Vagina (tissue), 2 donors: ENCODE measurements at places on chromosomes 6 and 20.
A peak's percentile ranks its signal among the peaks of the same experiment; 100 is the strongest.

- H3K4me3 ChIP-seq = no peak overlapping the region
- no peak overlapping the region for H3K27ac ChIP-seq
- no peaks in the 10 kb centered on the region for H3K36me3 ChIP-seq
- H3K4me1 ChIP-seq = no peaks in the 10 kb centered on the region
Observed at GRCh38 chr6:107730106-107730505, 94.0 kb downstream of the SCML4 start.

DNA sequence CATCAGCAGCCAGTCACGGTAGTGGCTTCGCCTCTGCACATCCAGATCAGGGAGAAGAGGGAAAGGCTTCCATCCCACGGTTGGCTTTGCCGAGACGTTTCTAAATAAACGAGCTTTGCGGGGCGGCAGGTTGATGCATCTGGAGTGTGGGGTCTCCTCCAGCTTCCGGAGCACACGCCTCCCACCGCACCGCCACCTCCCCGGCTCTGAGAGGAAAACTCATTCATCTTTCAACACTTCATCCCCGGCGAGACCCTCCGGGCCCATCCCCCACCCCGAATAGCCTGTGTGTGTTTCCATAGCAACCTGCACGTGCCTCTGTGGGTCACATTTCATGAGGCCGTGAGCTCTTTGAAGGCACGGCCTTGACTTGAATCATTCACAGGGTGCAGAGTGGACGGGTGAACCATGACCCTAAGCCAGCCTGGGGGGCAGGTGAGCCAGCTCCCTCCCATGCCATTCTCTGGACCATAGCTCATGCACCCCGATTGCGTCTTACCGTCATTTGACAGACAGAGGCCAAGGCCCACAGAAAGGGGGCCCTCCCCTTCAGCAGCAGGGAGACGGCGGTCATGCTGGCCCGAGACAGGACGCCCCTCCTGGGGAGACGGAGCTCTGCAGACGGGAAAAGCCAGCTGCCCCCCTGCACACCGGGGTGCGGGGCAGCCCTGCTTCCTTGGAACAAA is 16.2 kb upstream of the CHRNA4 start:
- H3K27ac ChIP-seq = no peak overlapping the region
- DNase-seq = no peak
- no peaks in the 10 kb centered on the region for H3K36me3 ChIP-seq
- H3K27me3 ChIP-seq = no peaks in the 10 kb centered on the region

GRCh38 chr6:150126641-150127291 is 16.1 kb upstream of the PPP1R14C start:
- no peak overlapping the region for H3K27ac ChIP-seq
- H3K36me3 ChIP-seq = no peaks in the 10 kb centered on the region
- H3K27me3 ChIP-seq = no peaks in the 10 kb centered on the region
- no peak overlapping the region for H3K4me3 ChIP-seq
- DNase-seq = no peak

DNA sequence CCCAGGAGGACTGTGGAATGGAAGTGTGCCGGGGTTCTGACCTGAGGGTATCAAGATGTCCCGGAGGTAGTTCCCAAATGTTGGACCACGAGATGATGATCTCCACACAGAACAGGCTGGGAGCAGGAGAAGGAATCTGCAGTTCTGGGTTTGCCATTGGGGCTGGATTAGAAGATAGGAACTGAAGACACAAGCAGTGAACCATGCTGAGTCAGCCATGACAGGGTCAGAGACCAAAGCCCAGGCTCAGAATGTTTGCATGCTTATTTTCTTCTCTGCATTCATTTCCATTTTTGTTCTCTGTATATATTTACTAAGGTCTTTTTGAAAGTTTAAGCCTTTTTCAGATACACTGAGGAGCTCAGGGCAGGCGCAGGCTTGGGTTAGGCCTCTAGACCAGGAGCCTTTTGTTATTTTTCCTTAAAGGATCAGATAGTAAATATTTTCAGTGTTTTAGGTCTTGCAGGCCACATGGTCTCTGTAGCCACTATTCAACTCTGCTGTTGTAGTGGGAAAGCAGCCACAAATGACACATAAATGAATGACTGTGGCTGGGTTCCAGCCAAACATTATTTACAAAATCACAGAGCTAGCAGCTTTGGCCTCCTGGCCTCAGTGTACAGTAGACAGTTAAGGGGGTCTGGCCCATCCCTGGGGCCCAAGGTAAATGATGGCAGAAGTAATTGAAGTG is 28.5 kb downstream of the SLC35D3 start:
- no peak overlapping the region for H3K27ac ChIP-seq
- H3K4me1 ChIP-seq = no peaks in the 10 kb centered on the region
- H3K27me3 ChIP-seq = no peaks in the 10 kb centered on the region
- H3K4me3 ChIP-seq = no peak overlapping the region
- no peak for DNase-seq

DNA sequence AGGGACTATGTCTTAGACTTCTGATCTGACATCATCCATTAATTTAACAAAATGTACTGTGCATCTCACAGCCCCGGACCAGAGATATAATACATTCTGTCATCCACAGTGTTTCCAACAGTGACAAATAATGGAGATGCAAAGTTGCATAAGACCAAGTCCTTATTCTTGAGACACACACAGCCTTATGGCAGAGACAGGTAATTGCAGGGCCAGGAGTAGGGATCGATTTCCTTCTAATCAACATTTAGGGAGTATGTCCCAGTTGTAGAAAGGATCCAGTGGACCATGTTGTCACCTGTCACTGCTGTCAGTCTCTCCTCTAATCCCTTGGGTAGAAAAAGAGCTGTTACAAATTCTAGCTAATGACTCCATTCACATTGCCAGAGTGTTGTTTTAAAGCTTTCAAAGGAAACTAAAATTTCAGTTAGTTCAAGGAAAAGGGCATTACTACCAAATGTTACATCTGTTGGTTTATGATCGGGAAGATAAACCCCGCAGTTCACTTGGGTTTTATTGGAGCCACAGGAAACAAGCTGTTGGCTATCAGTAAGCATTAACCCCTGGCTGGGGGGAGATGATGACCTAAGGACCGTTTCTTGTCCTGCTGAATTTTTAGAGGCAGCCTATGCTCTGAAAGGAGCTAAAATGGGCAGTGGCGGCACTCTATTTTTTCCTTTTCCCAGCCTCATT is 111.4 kb upstream of the ATXN1 start:
- no peak overlapping the region for H3K27ac ChIP-seq
- no peaks in the 10 kb centered on the region for H3K27me3 ChIP-seq
- H3K4me3 ChIP-seq = no peak overlapping the region
- no peak for DNase-seq

- H3K27ac ChIP-seq = no peak overlapping the region
- no peaks in the 10 kb centered on the region for H3K4me1 ChIP-seq
- H3K36me3 ChIP-seq = no peaks in the 10 kb centered on the region
- H3K27me3 ChIP-seq = no peaks in the 10 kb centered on the region
- H3K4me3 ChIP-seq = no peak overlapping the region
- no peak for DNase-seq
Observed at GRCh38 chr6:110950440-110950839, 8.1 kb upstream of the GTF3C6 start.

GRCh38 chr6:100482698-100483097 is 18.0 kb upstream of the SIM1 start:
- H3K36me3 ChIP-seq = no peaks in the 10 kb centered on the region
- no peak overlapping the region for H3K4me3 ChIP-seq
- no peaks in the 10 kb centered on the region for H3K27me3 ChIP-seq
- no peak overlapping the region for H3K27ac ChIP-seq
- no peaks in the 10 kb centered on the region for H3K4me1 ChIP-seq
- DNase-seq = no peak

DNA sequence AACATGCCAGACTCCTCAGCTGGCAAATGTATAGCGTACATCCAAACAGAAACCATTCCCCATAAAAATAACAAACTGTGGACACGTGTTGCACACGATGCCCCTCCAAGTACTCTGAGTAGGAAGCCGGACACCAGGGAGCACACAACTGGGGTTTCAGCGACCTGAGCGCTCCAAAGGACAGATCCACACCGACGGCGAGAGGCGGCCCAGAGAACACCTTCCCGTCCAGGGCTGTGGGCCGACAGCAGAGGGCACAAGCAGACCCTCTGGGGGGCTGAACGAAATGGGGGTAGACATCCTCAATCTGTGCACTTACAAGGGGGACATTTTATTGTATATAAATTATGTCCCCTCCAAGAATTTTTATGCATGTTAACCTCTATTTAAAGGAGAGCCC is 24.7 kb downstream of the TAF4 start:
- H3K27ac ChIP-seq = no peak overlapping the region
- H3K4me1 ChIP-seq = peaks cover 23% of the 10 kb centered on the region
- H3K36me3 ChIP-seq = no peaks in the 10 kb centered on the region
- DNase-seq = no peak
- H3K4me3 ChIP-seq = no peak overlapping the region

- no peaks in the 10 kb centered on the region for H3K36me3 ChIP-seq
- no peaks in the 10 kb centered on the region for H3K4me1 ChIP-seq
- H3K27me3 ChIP-seq = no peaks in the 10 kb centered on the region
- no peak overlapping the region for H3K4me3 ChIP-seq
- DNase-seq = no peak
Observed at GRCh38 chr6:14396826-14397517, 279.4 kb downstream of the CD83 start.

- H3K27me3 ChIP-seq = no peaks in the 10 kb centered on the region
- H3K4me3 ChIP-seq = no peak overlapping the region
- no peak for DNase-seq
- no peaks in the 10 kb centered on the region for H3K36me3 ChIP-seq
Observed at GRCh38 chr6:22613695-22614094, 44.3 kb downstream of the HDGFL1 start.

DNA sequence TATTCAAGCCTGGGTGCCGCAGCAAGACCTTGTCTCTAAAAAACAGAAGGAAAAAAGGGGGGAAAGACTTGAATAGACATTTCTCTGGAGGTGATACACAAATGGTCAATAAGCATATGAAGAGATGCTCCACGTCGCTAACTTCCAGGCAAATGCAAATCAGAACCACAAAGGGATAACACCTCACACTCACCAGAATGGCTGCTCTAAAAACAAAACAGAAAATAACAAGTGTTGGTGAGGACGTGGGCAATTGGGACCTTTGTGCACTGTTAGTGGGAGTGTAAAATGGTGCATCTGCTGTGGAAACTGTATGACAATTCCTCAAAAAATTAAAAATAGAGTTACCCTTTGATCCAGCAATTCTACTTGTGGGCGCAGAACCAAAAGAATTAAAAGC is 48.4 kb upstream of the TULP1 start:
- H3K27me3 ChIP-seq = no peaks in the 10 kb centered on the region
- DNase-seq = no peak
- H3K36me3 ChIP-seq = no peaks in the 10 kb centered on the region
- H3K4me3 ChIP-seq = no peak overlapping the region

- DNase-seq = no peak
- H3K4me3 ChIP-seq = no peak overlapping the region
- no peak overlapping the region for H3K27ac ChIP-seq
- no peaks in the 10 kb centered on the region for H3K27me3 ChIP-seq
- H3K4me1 ChIP-seq = no peaks in the 10 kb centered on the region
- no peaks in the 10 kb centered on the region for H3K36me3 ChIP-seq
Observed at GRCh38 chr6:145848541-145848940, 33.9 kb upstream of the FBXO30 start.

DNA sequence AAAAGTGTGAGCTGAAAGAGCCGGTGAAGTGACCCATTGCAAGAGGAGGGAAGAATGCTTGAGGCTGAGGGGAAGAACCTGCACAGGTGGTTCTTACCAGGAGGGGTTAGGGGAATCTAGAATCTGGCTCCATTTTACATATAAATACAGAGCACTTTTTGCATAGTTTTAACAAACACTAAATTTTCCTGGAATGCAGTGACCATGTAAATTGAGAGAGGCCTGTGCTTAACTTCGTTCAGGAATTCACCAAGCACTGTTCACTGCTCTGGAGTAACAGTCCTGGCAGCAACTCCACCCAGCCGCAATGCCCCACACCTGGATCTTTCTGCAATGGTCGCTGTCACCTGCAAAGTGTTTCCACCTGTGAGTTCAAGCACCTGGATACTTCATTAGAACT is 13.2 kb upstream of the RIPOR3 start:
- no peaks in the 10 kb centered on the region for H3K36me3 ChIP-seq
- no peak overlapping the region for H3K27ac ChIP-seq
- H3K4me3 ChIP-seq = no peak overlapping the region
- no peaks in the 10 kb centered on the region for H3K27me3 ChIP-seq
- H3K4me1 ChIP-seq = no peaks in the 10 kb centered on the region

GRCh38 chr6:84515067-84515466 is 249.3 kb downstream of the TBX18 start:
- no peaks in the 10 kb centered on the region for H3K4me1 ChIP-seq
- H3K4me3 ChIP-seq = no peak overlapping the region
- no peaks in the 10 kb centered on the region for H3K36me3 ChIP-seq

DNA sequence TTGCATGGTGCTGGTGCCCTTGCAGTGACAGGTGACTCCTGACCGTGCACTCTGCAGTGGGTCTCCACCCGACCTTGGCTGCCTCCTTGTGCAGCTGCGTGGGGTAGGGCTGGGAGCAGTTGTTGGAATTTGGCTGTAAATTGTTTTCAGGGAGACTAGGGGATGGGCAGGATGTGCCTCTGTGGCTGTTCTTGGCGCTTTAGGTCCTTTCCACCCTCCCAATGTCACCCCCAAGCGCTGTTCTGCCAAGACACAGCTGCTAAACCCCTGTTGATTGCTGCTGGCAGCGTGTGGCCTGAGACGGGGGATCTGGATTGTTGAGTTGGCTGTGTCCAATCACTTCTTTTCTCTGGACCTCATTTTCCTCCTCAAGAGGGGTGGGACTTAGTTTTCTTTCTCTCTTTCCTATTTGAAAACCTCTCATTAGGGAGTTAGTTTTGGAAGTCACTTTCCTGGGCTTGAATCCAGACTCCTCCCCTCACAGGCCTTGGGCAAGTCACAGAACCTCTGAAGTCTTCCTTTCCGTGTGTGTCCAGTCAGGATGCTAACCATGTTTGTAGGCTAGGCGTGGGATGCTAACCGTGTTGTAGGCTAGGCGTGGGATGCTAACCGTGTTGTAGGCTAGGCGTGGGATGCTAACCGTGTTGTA is 8.5 kb downstream of the IGF2R start:
- peak overlapping the region; percentile 6 for H3K4me3 ChIP-seq
- H3K4me1 ChIP-seq = peaks cover 92% of the 10 kb centered on the region
- H3K27me3 ChIP-seq = no peaks in the 10 kb centered on the region
- no peaks in the 10 kb centered on the region for H3K36me3 ChIP-seq
- H3K27ac ChIP-seq = peak overlapping the region; percentile 67

- peaks cover 4% of the 10 kb centered on the region for H3K4me1 ChIP-seq
- no peaks in the 10 kb centered on the region for H3K27me3 ChIP-seq
- no peak overlapping the region for H3K27ac ChIP-seq
Observed at GRCh38 chr6:146310628-146311027, 233.0 kb upstream of the RAB32 start.
